MM.1S (cell line): ENCODE measurements at places on chromosomes 5 and 9.

- DNase-seq: no peak
Observed at GRCh38 chr5:26014206-26014605, 1024.2 kb downstream of the CDH9 start.

GRCh38 chr9:108994695-108995094 is 18.6 kb downstream of the CTNNAL1 start:
- DNase-seq: no peak

- DNase-seq: peak; percentile 33
Observed at GRCh38 chr5:54944364-54944763, 41.0 kb downstream of the ESM1 start.

DNA sequence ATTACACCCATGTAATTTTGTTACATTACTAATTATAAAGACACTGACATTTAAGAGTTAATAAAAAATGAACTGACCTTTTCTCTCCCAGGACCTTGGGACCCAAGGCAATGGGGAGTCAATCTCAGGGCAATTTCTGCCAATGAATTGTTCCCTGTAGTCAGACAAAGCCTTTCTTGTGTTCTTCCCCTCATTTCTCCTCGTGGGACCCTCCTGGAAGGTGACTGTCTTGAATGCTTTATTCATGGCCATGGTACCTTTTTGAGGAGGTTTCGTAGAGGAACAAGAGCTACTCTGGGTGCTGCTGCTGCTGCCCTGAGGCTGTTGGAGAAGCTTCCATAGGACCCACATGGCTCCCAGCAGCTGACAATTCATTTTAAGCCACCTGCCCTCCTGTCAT is 190.3 kb downstream of the SNX18 start:
- DNase-seq: no peak

DNA sequence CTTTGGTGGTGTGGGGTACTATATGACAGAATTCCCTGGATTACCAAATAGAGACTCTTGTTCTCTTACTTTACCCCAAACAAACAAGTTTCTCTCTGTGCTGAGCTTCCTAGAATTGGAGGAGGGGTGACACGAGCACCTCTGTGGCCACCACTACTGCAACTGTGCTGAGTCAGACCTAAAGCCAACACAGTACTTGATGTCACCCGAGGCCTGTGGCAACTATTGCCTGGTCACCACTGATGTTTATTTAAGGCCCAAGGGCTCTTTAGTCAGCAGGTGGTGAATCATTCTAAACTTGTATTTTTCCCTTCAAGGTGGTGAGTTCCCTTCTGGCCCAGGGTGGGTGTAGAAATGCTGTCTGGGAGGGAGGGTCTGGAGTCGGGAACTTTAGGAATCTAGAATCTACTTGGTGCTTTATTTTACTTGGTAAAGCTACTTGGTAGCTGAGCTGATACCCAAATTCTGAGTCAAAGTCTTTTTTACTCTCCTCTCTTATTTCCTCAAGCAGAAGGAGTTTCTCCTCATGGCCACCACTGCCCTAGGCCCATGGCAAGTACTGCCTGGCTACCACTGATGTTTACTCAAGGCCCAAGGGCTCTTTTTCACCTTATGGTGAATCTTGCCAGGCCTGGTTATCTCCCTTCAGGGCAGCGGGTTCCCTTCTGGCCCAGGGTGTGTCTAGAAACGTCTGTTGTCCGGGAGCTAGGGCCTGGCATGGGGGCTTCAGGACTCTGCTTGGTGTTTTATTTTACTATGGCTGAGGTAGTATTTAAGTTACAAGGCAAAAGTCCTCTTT is 9.8 kb downstream of the LURAP1L start:
- peak; percentile 90 for DNase-seq
